ENCODE measurements at places on chromosomes 7 and 10. TPM values are rescaled to one million over a fixed set of nuclear protein-coding genes. Genes with fewer than 3 reads are reported as not detected.

CCDC7 gene
- 20.0 TPM for total RNA-seq

CTBP2 gene
- 0.29 TPM for total RNA-seq

GIMAP7 gene
- total RNA-seq = not detected

EIF5AL1 gene
- total RNA-seq = 1.4 TPM
